ENCODE measurements at places on chromosomes 2 and 18.

GRCh38 chr18:26424428-26425147 is 123.8 kb downstream of the KCTD1 start:
- no peak for DNase-seq

GRCh38 chr2:25098670-25099486 is 57.0 kb downstream of the EFR3B start:
- peak; percentile 26 for DNase-seq

DNA sequence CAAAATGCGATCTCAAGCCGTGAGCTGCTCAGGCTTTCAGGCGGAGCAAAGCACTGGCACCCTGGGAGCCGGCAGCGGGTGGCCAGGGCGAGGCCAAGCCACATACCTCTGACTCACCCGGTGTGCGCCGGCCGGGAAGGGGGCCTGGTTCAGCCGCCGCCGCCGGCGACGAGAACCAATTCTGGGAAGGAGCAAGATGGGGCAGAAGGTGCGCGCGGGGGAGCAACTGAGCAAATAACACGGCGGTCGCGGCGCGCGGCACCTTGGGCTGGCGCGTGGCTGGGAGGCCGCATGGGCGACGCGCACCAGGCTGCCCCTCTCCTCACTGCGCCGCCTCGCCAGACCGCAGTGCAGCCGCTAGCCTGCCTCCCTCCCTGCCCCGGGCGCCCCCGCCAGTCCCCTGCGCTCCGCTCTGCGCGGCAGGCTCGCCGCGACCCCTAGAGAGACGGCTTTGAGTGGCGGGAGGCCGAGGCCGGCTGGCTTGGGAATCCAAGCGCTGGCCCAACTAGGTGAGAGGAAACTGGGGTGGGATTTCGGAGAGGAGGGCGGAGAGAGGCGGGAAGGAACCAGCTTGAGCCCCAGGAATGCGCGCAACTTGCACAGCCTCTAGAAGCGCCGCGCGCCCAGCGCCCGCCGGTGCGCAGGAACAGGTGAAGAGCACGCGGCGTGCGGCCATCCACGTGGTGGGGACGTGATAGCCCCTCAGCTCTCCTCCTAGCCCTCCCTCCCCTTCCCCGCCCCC is 3.2 kb downstream of the NRP2 start:
- DNase-seq, result peak; percentile 79

DNA sequence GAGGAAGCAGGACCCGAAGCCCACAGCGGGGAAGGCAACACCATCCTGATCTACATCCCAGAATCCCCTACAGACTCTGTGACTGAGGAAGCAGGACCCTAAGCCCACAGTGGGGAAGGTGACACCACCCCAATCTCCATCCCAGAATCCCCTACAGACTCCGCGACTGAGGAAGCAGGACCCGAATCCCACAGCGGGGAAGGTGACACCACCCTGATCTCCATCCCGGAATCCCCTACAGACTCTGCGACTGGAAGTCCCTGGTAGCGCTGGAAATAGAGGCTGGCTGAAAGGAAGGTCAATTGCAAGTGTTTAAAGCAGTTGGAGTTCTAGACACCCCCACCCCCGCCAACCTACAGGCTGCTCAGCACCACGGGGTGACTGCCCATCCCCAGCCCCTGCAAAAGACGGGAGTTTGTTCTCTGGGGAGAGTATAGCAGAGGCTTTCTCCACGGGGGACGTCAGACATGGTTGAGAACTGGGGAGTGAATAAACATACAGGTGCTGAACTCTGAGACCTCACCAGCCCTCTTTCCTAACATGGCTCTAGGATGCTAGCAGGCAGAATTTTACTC is 21.0 kb downstream of the CIB4 start:
- DNase-seq, result no peak

- no peak for DNase-seq
Measured at GRCh38 chr2:70674636-70675430, 93.2 kb downstream of the ADD2 start.

GRCh38 chr18:44149706-44150105 is 531.0 kb upstream of the SETBP1 start:
- peak; percentile 13 for DNase-seq
